ENCODE measurements at places on chromosomes 6 and 20.

- no peak for DNase-seq
These were observed 117.1 kb downstream of the TBXT start for GRCh38 chr6:166050559-166050958.

DNA sequence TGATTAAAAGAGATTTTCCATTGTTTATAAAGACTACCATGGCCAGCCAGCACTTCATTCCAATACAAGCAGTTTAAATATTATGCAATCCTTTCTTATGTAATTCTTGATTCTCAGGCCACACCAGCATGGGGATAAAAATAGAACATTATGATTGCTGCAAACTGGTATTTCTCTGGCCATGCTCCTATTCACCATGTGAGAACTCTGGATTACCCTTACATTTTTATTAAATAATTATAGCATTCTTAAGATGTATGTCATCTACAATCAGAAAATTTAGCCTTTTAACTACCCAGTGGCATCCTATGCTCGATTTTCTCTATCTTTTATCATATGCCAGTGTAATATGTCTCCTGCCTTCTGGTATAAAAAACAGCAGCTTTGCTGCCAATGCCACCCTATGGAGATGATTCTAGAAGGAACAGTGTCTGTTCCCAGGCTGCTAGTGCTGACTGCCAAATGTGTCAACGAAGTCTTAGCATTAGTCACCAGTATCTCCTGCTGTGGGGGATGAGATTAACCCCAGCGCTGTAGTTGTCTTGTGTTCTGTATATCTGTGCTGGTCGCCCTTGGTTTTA lies 501.4 kb downstream of the BCKDHB start:
- no peak for DNase-seq

DNA sequence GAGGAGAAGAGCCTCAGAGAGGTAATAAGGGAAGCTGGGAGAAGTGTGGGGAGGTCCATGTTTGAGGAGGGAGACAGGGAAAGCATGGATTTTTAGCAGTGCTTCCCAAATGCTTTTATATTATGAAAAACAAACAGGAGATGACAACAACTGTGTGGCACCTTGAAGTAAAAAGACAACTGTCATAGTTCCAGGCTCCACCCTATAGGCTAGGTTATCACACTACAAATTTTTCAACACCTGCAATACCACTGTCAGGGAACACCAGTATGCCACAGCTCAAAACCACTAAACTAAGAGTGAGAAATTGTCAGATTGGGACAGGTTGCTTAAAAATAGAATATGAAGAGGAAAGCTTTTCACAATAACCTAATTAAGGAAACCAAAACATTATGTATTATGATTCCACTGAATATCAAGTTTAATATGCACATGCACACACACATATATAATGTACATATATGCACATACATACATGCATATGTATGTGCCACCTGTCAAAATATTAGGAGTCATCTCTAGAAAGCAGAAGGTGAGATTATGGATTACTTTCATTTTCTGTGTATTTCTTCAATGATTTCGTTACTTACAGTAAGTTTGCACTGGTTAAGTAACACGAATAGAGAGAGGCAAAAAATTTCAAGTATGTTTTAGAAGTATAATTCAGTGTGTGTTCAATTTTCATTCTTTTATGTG lies 261.2 kb downstream of the PTPRK start:
- DNase-seq, result no peak

DNA sequence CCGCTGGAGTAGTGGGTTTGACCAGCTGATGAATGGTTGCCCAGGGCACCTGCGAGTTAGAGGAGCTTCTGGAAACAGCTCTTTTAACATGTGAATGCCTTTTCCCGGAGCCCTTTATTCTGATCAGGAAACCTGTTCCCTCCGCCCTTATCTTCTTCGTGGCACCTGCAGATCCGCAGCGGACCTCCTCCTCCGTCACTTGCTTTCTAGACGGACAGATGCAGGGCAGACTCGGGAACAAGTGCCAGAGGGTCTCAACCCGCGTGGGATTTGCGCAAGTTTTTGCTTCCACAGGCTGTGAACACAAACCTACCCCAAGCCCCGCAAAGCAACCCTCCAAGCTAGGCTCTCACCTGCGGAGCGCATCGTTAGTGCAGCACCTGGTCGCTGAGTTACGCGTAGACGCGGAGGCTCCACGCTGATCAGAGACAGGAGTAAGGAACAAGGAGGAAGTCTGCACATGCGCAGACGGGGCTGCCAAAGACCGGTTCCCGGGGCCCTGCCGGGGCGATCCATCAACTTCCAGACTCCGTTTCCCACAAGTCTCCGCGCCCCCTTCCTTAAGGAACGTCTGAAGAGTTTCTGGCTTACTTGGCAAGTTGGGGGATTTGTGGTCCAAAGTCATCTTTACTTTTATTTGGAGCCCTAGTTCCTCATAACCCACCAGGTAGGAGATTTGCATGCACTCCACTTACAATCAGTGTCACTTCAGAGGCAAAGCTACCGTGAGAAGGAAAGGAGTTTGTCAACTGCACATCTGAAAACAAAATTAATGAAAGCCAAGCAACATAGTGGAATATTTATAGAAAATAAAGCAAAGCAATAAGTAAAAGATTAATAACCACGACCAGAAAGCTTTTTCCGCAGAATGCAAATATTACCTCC lies 52.7 kb upstream of the ELMO2 start:
- peak; percentile 81 for DNase-seq

- DNase-seq, result no peak
These were observed 59.2 kb downstream of the TOX2 start for GRCh38 chr20:43973671-43974450.

DNA sequence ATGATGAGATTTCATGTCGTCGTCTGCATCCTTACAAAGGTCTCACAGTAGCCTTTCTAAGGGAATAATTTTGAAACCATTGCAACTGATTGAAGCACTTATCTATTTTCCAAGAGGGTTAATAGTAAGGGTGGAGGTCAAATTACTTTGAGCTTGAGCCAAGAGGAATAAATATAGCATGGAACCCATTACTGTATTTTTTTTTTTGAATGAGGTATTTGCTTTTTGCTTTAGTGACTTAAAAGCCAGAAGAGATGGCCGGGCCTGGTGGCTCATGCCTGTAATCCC lies 78.3 kb downstream of the SCAND1 start:
- DNase-seq, result no peak

DNA sequence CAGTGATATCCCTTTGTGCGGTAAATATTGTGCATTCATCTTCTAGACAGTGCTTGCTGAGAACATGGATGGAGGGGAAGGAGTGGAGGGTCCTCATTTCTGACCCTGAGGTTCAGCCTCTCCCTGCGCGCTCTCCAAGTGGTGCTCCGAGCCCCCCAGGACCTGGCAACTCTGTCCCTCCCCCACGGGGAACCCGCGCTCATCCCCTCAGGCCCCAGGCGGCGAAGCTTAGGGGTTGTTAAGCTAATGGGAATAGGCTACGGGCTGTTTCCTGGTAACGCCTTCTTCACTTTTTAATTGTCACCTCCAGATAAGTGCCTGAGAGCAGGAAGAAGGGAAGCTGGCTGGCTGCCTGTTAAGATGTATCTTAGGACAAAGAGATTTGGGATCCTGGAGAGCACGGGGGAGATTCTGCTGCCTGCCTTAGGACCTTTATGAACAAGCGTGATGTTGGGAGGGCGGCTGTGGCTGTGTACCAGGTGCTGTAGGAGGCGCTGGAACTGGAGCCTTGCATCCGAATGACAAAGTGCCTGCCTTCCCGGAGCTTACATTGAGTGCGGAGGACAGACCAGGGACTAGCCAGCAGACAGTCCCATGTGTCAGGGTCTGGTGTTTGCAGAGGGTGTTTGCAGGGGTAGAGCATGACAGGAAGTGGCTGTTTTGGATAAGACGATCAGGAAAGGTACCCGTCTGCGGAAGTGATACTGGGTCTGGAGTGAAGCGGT lies 11.7 kb downstream of the TSHZ2 start:
- no peak for DNase-seq
